ENCODE measurements at places on chromosomes 12 and 14.

GRCh38 chr12:118015944-118016343 is 559 bp upstream of the RFC5 start:
- no peak for DNase-seq

DNA sequence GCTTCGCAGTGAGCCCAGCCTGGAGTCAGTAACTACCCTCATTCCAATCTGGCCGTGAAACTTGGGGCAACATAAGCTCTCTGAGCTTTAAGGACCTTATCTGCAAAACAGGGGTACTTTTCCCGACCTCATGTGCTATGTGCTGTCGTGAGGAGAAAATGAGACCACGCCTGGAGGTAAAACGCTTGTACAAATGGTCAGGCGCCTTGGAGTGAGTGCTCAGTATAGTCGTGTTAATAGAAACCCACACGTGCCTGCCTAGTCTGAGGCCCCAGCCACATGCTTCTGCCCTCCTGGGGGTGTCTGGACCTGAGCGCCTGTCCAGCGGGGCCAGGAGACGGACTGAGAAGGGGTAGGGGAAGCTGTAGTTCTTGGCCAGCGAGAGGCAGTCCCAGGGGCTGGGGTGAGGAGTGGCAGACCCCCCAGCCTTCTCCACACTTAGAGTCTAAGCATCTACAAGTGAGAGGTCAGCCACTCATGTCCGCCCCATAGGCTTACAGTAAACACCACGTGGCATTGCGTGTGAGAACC is 4.9 kb downstream of the AQP5 start:
- DNase-seq, result no peak

- DNase-seq, result no peak
Measured at GRCh38 chr14:44982594-44982993, 20.6 kb downstream of the TOGARAM1 start.

- DNase-seq, result no peak
Measured at GRCh38 chr14:23147676-23148075, 28.6 kb upstream of the CEBPE start.

GRCh38 chr14:61553730-61554641 is 141.3 kb upstream of the HIF1A start:
- no peak for DNase-seq

DNA sequence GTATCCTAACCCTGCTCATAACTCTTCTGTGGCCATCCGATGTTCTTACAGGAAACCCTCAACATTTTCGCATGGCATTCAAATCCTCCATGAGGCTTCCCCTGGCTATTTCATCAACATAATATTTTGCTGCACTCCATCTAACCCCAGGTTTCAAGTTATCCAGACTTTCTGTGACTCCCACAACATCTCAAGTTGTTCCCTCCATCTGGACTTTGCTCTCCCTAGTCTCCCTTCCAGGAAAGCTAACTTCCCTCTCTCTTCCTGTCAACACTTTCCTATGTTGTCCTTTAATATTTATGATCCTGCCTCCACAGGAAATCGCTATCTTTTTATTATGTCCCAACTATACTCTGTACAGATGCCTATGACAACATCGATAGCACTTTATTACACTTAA is 146.1 kb downstream of the METTL25 start:
- no peak for DNase-seq

DNA sequence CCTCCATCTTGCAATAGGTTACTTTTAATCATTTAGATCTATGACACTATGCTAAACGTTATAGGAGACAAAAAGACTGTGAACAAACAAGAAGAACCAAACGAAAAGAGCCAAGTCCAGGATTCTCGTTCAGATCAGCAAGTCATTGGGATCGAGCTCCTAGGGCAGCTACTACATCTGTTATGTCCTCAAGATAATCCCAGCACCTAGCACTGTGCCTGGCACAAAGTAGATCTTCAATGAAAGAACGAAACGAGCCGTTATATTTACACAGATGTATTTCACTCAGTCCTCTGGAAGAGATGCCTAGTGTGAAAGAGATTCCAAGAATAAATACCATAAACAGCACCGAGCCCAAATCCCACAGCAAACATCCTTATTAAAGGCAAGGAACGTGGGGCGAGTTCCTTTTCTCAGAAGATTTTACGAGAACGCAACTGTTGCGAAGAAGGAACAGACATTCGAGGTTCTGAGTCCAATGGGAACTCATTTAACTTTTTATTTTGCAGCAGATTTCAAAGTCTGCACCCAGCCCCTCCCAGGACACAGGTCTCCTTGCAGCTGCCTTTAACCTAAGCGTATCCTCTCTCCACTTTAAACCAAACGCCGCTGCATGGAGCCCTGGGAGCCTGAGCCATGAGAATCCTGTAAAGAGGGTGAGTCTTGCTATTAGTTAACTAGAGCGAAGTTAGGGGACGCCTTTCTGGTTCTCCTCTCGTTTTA is 544 bp upstream of the TDP1 start:
- DNase-seq, result no peak

GRCh38 chr12:120241561-120242274 is 23.8 kb downstream of the PXN start:
- no peak for DNase-seq

GRCh38 chr12:10562306-10562933 is 51.0 kb downstream of the MAGOHB start:
- DNase-seq, result peak; percentile 70

GRCh38 chr14:99187858-99188257 is 84.1 kb downstream of the BCL11B start:
- no peak for DNase-seq

DNA sequence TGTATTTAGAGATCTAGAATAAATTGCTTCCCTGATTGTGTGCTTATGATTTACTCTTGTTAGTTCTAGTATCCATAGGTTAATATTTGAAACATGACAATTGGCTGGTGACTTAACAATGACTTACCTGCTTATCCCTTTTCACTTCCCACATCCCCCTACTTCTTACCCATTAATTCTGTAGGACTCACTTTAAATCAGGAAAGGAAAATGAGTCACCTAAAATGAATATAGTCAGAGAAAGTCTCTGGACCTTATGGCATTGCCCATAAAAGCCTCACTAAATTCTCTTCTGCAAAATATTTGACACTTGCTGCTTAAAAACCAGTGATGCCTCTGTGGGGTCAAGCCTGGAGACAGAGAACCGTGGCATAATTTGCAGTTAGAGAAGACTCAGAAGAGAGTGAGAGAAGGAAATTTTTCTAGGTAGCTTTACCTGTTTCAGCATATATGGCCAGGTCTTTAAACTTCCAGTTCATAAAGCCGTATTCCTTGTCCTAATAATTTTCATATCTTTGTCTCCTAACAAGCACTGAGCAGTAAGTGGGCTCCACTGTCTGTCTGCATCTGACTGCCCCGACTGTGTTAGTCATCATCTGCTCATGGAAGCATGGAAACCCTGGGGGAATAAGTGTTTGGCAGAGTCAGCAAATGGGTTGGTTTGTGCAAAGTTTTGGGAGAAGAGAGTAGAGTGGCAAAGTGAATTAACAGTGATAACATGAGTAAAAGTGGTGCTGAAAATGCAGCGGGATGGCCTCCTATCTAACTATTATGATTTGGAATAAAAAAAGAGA is 294.4 kb downstream of the AKAP6 start:
- DNase-seq, result no peak

- DNase-seq, result no peak
Measured at GRCh38 chr14:56633544-56633943, 53.9 kb downstream of the TMEM260 start.

DNA sequence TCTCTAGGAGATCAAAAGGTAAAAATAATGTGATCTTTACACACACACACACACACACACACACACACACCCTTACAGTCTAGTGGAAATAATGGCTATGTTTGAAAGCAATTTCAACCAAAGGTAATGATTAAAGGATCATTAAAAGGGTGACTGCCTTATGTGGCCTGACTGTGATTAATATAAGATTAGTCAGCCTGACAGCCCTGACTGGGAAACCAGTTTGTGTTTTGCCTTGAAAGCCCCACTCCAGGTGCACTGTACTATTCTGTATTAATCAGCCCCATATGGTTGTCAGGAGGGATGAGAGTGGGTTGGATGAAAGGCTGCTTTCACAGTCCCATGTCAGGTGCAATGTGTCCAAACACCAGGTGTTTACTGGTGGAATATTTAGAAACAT is 10.5 kb downstream of the RASSF9 start:
- no peak for DNase-seq

DNA sequence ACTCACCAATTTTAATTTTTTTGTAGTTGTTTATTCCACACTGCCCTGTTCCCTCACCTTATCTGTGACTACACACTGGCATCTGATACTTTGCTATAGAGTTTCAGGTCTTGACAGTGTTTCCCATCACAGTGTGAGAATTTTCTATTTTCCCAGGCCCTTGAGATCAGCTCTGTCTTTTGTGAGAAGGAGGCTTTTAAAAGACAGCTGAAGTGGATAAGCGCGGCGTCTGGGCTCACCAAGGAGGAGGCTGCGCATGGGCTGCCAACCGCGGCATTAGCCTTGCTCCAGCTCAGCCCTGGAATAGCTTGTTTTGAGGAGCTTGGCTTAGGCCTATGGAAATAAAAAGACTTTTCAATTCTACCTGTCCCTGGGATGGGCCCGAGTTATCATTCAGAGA is 181.3 kb downstream of the RMST start:
- DNase-seq, result no peak

DNA sequence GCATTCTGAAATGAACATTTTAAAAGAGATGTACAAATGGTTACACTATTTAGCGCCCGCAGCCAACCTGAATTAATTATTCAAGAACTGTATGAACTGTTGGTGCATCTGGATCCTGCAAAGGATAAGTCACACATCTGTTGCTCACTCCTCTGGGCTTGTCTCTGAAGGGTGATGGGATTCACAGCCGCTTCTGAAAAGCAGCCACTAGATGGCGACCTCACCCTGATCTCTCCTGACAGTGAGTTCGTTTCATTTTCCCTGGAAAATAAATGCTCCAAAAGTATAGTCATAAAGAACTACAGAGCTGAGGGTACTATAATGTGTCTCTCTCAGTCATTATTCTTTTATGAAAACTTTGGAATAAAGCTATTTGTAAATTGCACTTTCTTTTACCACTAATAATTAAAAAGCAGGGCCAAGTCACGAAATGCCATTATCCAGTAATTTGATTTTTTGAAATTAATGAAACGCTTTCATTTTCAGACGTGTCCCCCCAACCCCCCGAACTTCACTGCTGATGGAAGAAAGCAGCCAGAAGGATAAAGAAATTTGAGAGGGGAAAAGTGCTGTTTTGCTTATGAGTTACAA is 789.6 kb downstream of the NRXN3 start:
- peak; percentile 45 for DNase-seq

DNA sequence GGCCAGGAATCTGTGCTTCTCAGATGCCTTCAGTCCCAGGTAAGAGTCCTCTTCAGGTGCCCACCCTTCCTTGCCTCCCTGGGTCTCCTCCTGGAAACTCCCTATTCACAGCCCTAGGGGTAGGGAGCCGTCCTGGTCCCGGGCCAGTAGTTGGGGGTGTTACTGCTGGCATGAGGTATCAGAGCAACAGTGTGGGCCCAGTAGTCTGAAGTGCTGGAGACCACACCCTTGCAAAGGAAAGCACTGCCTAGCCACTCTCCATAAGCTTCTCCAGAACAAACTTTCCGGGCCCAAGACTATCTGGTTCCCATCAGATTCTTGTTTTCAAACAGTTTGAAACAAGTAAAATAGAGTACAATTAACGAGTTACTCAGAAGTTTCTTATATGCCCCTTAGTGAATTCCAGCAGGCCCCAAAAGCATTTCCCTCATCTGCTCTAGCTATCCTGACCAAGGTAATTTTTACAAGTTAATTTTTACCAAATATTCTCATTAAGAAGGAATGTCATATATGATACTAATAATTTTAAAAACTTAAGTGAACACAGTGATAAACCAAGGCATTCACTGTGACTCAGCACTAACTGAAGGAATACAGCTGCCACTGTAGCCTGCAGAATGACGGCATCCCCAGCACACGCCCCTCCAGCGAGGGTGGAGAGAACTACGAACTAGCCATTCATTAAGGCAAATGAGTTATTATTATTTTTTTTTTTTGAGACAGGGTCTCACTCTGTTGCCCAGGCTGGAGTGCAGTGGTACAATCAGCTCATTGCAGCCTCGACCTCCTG is 49.4 kb downstream of the MOK start:
- DNase-seq, result no peak

DNA sequence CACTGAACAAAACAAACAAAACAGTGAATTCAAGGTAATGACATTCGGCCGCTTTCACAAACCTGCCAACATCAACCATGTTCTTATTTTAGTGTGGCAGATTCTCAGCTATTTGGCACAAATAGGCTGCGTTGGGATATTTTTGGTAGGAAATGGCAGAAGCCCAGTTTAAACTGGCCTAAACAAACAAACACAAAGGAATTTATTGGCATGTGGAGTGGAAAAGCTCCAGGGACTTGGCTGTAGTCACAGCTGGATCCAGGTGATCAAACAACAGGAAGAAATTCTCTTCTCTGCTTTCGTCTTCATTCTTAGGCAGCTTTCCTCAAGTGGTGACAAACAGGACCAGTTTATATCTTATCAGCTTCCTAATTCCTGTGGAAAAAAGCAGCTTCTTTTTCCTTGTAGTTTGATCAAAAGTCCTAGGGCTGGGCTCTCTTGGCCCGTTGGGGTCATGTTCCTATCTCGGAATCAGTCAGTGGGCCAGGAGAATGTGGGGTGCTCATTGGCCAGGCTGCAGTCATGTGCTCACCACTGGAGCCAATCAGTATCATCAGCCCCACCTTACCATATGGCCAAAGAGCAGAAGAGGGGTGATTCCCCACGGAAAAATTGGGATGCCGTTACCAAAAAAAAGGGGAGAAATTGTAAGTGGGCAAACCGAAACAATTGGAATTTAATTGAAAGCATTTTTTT is 22.6 kb downstream of the C12orf75 start:
- no peak for DNase-seq

DNA sequence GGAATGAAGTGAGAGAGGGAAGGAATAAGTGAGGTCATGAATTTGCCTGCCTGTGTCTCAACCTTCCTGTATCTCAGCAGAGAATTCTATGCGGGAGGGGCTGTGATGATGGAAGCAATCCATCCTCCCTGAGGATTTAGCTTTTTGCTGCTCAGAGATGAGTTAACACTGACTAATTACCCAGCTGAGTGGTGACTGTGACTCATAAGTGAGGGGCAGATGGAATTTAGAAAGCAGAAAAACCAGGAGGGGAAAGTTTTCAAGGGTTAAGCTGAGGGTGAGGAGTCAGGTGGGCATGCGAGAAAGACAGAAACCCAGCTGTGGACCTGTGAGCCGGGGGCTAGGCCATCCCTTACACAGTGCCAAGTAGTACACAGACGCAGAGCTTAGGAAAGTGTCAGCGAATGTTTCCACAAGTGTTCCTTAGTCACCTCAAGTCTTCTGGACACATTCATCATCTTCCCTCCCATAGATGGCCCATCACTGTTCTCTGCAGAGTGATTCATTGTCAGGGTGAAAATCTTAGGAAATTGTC is 277.9 kb downstream of the IPO8 start:
- no peak for DNase-seq

GRCh38 chr12:1552171-1552570 is 42.2 kb downstream of the FBXL14 start:
- DNase-seq, result no peak

Measured in CD4-positive, alpha-beta T cell treated with Interleukin-15 for 4 hours (primary cell).